GM12892 (cell line): ENCODE measurements at places on chromosomes 3 and 15.
A peak's percentile ranks its signal among the peaks of the same experiment; 100 is the strongest.

GRCh38 chr3:33438881-33439545, 1.2 kb downstream of the UBP1 start:
- DNase-seq = no peak

DNA sequence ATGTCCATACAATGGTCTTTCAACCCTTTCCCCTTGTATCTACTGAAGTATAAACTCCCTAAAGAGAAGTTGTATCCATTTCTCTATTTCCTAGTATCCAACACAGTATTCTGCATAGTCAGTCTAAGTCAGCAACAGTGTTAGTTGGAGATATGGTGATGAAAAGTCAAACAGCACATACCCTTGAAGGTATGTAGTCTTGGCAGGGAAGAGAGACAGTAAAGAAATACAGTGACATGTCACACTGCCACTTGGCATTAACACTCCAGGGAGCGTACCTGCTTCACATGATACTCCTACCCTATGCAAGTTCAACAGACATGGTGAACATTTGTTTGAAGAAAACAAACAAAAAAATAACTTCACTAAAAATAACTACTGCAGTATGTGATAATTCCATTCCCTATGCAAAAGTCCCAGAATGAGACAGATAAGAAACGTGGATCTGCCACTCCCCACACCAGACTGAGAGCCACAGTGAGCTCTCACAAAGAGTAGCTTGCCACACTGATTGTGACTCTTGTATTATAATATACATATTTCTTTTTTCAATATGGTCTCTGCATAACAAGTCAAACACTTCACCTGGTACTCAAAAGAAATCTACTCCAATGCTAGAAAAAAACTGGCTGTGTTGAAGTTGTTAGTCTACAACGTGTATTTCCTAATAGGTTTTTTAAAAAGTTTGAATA, 5.9 kb downstream of the PDCD10 start:
- no peak for DNase-seq

DNA sequence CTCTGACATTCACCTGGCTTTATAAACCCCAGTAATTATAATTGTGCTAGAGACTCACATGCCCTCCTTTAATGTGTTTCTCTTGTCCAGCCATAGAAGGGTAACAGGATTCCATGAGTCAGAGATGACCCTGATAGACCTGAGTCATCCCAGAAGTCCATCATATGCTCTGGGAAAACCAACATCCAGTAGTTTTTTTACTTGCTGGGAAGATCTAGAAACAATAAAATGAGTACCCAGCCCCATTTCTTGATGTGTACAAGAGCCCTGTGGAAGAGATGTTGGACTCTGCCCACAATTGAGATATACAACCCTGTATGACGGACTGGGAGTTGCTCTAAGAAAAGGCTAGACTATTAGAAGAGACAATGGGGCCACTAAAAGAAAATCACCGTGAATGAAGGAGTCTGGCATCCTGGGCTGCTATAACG, 22.4 kb upstream of the THUMPD3 start:
- DNase-seq = no peak

DNA sequence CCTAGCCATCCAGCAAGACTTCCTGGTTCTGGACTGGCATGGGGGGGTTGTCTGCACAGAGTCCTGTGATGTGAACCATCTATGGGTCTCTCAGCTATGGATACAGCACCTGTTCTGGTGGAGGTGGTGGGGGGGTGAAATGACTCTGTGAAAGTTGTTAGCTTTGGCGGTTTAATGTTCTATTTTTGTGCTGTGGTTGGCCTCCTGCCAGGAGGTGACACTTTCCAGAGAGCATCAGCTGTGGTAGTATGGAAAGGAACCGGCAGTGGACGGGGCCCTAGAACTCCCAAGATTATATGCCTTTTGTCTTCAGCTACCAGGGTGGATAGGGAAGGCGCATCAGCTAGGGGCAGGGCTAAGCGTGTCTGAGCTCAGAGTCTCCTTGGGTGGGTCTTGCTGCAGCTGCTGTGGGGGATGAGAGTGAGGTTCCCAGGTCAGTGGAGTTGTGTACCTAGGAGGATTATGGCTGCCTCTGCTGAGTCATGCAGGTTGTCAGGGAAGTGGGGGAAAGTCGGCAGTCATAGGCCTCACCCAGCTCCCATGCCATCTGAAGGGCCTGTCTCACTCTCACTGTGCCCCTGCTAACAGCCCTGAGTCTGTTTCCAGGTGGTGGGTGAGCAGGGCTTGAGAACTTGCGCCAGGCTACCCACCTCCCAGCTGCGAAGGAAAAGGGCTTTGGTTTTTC, 7.1 kb upstream of the LARS2 start:
- no peak for DNase-seq

DNA sequence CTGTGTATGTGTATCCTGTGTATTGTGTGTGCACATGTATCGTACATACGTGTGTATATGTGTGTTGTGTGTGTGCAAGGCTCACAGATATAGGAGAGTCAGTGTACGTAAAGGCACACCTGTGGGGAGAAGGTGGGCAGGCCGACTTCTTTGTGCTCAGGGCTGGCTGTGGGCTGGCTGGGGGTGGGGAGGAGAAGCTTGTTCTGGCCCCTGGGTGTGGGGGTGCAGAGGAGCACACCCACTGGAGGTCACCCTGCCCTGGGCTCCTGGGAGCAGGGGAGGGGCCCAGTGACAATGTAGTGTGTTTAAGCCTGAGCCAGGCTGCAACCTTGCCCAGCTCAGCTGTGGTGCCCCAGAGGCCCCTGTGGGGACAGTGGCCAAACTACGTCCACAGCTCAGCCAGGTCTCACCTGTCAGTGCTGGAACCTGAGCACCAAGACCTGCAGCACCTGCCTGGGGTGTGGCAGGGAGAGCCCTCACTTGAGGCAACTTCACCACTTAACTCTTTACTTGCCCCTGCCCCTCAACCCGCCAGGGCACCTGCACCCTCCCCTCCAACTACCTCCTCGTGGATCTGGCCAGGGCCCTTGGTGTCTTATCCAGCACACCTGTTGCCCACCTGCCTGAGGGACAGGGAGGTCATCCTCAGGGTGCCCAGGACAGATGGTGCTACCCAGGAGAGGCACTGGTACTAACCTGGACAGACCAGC, 2.6 kb upstream of the HHATL start:
- no peak for DNase-seq

DNA sequence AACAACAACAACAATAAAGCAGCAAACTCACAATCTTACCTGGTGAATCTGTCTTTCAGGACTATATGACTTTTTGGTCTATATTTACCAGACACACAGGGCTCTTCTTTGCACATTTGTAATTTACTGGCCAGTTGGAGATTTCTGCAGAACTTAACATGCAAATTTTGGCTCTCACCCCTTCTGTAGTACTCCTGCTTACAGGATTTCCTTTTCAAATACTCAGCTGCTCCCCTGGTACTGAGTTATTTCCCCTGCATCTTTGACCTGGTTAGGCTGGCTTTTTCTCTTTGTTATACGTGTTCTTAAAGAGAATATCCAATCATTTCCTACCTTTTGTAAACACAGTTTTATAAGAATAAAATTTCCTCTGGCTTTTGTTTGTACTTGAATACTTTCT, 228.0 kb downstream of the MBNL1 start:
- DNase-seq = no peak

DNA sequence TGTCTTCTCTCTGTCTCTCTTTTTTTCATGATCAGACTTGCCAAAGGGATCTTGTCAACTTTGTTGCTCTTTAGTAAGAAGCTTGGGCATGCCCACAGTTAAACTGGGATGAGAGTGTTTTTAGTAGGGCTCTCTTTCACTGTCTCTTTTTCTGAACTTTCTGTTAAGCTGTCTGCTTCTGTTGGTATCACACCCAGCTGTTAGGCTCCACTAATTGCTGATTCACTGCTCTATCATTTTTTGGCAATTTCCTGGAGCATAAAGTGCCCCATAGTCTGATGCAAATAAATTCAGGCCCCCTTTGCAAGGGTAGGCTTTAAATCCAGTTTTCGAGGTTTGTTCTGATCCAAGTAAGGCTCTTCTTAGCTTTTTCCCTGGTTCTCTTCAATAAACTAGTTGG, 360.4 kb upstream of the ADAMTS9 start:
- DNase-seq = no peak

- no peak for DNase-seq
Observed at GRCh38 chr15:36335224-36335623, 244.2 kb upstream of the CDIN1 start.

DNA sequence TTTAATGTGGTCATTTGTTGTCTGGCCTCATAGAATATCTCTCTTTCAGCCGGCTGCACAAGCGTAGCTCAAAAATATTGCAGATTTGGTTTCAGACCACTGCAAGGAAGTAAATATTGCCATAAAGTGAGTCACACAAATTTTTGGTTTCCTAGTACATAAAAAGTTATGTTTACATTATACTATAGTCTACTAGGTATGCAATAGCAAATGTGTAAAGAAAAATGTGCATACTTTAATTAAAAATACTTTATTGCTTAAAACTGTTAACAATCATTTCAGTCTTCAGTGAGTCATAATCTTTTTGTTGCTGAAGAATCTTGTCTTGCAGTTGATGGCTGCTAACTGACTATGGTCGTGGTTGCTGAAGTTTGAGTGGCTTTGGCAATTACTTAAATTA, 425.1 kb upstream of the ROBO1 start:
- no peak for DNase-seq

- DNase-seq = no peak
Observed at GRCh38 chr15:86916671-86917360, 837.1 kb downstream of the AGBL1 start.

DNA sequence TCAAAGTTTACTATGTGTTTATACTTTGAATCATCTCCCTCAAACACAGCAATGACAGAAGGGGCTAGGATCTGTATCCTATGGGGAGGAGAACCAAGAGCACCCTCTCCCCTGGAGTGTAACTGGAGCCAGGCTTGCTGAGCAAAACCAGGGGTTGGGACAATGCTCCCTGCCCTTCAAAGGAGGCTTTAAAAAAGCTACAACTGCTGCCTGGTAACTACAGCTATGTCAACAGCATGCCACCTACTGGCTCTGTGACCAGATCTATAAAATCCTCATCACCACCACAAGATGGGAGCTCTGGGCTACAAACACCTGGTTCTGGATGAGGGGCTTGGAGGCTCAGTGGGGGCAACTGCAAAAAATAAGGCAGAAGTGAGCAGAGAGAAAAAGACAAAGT, 61.9 kb downstream of the ANO10 start:
- DNase-seq = no peak

- DNase-seq = no peak
Observed at GRCh38 chr3:399647-400046, 203.1 kb downstream of the CHL1 start.

GRCh38 chr3:22451501-22451900, 700.5 kb upstream of the ZNF385D start:
- no peak for DNase-seq

DNA sequence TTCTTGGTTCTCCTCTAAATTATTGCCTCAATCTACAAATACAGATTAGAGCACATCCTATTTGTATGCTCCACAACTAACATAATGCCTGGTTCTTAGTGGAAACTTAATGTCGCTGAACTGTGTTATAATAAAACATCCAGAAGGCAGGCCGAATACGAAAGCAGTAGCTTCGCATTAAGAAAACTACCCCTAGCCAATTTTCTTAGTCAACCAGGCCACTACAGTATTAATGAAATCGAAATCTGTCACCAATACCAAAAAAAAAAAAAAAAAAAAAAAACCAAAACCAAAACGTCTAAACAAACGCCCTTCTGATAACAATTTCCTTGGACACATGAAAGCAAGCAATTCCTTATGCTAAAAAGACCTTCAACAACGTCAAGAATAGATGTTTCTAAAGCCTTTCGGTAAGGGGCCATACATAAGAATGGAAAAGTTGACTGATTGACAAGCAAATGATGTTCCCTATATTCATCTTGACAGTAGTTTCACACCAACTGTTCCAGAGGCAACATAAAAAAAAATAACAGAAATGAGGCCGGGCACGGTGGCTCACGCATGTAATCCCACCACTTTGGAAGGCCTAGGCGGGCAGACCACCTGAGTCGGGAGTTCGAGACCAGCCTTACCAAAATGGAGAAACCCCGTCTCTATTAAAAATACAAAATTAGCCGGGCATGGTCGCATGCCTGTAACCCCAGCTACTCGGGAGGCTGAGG, 1.3 kb downstream of the DENND6A start:
- DNase-seq = no peak

DNA sequence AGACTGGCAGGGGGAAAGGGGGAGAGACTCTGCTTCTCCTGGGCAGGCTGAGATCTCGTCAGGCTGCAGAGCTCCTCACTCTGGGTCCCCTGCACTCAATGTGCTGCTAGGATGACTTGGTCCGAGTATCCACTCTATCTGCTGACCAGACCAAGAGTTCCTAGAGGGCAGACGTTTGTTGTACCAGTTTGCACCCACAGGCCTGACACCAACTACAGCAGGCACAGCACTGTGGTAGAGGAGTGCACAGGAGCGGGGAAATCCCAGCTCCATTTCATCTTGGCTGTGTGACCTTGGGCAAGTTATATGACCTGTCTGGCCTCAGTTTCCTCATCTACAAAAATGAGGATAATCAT, 29.0 kb downstream of the CCDC12 start:
- no peak for DNase-seq

DNA sequence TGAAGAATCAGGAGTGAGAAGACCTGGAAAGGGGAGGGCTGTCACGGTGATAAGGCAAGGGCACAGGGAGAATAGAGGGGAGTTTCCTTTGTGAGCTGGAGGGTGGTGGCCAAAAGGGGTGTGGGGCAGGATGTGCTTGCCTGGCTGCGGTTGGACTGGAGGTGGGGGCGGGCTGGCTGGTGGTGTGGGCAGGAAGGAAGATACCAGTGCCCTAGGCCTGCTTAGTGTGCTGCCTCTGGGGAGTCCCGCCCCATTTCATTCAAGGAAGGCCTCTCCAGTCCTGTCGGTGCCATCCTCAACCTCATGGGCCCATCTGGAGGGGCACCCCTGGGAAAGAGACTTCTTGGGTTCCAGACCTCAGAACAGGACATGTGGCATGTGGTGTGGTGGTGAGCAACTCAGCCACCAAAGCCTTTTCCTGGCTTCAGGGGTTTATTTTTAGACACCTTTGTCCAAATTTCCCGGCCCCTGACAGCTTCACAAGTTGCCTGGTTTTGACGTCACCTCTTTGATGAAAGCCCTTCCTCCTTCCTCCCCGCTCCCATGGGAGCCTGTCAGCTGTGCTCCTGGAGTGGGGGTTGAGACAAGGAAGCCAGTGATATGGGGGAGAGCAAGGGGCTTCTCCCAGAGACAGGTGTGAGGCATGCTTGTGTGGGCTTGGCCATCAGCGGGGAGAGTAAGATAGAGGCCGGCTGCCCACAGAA, 15.6 kb downstream of the TEX264 start:
- peak; percentile 59 for DNase-seq

- DNase-seq = no peak
Observed at GRCh38 chr3:136632625-136633081, 119.5 kb downstream of the STAG1 start.

- DNase-seq = no peak
Observed at GRCh38 chr3:194574639-194575483, 58.4 kb downstream of the TMEM44 start.
